ENCODE measurements at places on chromosomes 11 and 22. TPM values are rescaled to one million over a fixed set of nuclear protein-coding genes. Genes with fewer than 3 reads are reported as not detected.

DNA sequence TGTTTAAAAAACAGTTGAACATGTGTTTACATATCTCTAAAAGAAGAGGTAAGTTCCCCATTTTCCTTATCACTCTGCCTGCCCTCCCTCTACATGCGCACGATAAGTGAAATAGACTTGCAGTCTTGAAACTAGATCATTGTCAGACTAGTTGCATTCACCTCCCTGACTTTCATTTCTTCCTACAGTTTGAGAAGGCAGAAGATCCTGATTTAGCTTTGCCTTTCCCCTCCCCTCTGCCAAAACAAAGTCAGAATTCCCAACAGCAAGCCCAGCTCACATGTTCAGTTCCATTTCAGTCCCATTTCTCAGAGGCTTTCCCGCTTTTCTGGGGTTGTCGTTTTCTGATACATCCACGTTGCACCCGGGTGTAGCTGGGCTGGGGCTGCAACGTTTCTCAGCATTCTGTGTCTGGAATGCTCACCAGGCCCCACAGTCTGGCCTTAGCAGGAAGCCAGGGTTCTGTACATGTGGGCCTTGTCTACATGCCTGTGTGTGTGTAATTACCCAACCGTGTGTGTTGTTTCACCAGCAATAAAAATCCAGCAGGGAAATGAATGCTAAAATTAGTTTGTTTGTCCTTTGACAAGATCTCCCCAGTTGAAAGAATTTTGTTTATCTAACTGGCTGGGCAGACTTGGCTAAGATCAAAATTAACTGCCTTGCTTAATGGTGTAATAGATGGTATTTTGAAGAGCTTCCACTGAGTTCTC, 179.2 kb downstream of the DBX1 start:
- peaks cover 12% of the 10 kb centered on the region for H3K4me1 ChIP-seq
- no peaks in the 10 kb centered on the region for H3K36me3 ChIP-seq
- no peak overlapping the region for H3K27ac ChIP-seq
- DNase-seq: no peak
- no peak overlapping the region for H3K4me3 ChIP-seq

- H3K36me3 ChIP-seq: no peaks in the 10 kb centered on the region
- no peak overlapping the region for H3K4me3 ChIP-seq
- no peak for DNase-seq
- no peaks in the 10 kb centered on the region for H3K27me3 ChIP-seq
- H3K4me1 ChIP-seq: no peaks in the 10 kb centered on the region
Observed at GRCh38 chr22:25153961-25154666, 45.5 kb upstream of the CRYBB3 start.

- H3K36me3 ChIP-seq: no peaks in the 10 kb centered on the region
- no peaks in the 10 kb centered on the region for H3K27me3 ChIP-seq
- no peaks in the 10 kb centered on the region for H3K4me1 ChIP-seq
- no peak overlapping the region for H3K4me3 ChIP-seq
- H3K27ac ChIP-seq: no peak overlapping the region
Observed at GRCh38 chr11:12274056-12274455, 103.3 kb upstream of the PARVA start.

DNA sequence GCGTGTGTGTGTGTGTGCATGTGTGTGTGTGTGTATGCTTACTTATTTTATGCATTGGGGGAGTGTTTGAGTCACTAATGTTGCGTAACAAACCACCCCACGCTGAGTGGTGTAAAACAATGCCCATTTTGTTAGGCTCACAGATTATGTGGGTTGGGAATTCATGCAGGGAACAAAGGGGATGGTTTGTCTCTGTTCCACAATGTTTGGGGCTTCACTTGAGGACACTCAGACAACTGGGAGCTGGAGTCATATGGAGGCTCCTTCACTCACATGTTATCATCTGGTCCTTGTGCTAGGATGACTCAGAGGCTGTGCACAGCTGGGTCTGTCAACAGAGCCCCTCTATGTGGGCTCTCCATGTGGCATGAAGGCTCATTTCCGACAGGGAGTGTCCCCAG, 51.3 kb upstream of the LARGE1 start:
- no peaks in the 10 kb centered on the region for H3K27me3 ChIP-seq
- H3K4me1 ChIP-seq: no peaks in the 10 kb centered on the region
- no peaks in the 10 kb centered on the region for H3K36me3 ChIP-seq
- DNase-seq: no peak
- H3K4me3 ChIP-seq: no peak overlapping the region
- no peak overlapping the region for H3K27ac ChIP-seq

GRCh38 chr11:45899448-45900174, 7.5 kb downstream of the FREY1 start:
- no peaks in the 10 kb centered on the region for H3K36me3 ChIP-seq
- H3K4me3 ChIP-seq: peak overlapping the region; percentile 35
- H3K27ac ChIP-seq: no peak overlapping the region
- peaks cover 27% of the 10 kb centered on the region for H3K27me3 ChIP-seq
- DNase-seq: peak; percentile 70

The C22orf15 gene
- 1.1 TPM for total RNA-seq

DNA sequence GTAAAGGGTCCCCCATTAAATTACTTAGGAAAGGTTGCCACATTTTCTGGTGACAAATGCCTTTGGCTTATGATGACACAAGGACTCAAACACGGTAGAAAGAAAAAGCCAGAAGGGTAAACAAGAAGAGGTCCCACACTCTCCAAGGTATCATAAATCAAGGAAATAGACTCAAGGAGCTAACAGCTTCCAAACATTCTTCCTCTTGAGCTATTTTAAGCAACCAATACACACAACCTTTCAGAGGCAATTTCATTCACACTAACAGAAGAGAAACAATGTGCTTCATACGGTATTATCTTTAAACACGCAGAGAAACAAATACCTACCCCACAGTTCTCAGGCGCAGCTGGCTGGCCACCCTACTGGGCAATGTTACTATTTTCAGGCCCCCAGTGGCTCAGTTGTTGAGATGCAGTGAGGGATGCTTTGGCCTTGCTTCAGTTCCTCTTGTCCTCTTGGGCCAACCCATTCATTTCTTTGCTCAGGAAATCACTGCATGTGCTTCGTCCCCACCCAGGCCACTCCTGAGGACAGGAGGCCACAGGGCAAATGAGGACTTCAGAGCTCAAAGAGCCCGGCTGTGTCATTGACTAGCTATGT, 15.8 kb downstream of the ABTB2 start:
- DNase-seq: no peak
- peaks cover 17% of the 10 kb centered on the region for H3K4me1 ChIP-seq
- H3K27me3 ChIP-seq: no peaks in the 10 kb centered on the region
- no peak overlapping the region for H3K27ac ChIP-seq

GRCh38 chr11:111937461-111937769, 272 bp downstream of the DIXDC1 start:
- H3K4me1 ChIP-seq: peaks cover 45% of the 10 kb centered on the region
- peak overlapping the region; percentile 60 for H3K27ac ChIP-seq
- H3K36me3 ChIP-seq: no peaks in the 10 kb centered on the region

DNA sequence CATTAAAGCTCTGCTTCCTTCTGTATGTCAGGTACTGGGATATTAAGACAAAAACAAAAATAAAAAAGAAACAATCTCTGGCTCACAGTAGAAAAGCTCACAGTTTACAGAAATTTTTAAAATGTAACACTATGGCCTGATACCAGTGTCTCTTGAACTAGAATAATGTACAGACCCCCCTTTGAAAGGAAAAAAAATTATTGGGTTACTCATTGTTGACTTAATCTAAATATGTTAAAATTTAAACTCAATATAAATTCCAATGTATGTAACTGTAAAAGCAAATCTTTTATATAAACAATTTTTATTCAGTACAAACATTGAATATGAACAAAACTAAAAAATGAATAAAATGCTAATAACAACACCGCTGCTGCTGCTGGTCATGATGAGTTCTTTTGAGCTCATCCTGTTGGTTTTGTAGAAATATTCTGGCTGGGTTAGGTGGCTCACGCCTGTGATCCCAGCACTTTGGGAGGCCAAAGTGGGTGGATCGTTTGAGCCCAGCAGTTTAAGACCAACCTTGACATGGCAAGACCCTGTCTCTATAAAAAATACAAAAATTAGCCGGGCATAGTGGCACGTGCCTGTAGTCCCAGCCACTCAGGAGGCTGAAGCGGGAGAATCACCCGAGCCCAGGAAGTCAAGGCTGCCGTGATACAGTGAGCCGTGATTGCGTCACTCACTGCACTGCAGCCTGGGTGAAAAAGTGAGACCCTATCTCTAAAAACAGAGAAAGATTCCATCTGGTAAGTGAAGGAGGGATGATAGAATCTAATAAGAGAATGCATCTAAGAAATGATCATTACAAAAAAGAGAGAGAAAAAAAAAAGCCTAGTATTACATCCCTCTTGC, 11.8 kb upstream of the KCNE3 start:
- H3K36me3 ChIP-seq: no peaks in the 10 kb centered on the region
- H3K4me3 ChIP-seq: no peak overlapping the region
- no peak for DNase-seq
- H3K27ac ChIP-seq: no peak overlapping the region
- H3K27me3 ChIP-seq: peaks cover 7% of the 10 kb centered on the region
- no peaks in the 10 kb centered on the region for H3K4me1 ChIP-seq
